ENCODE measurements at places on chromosomes 7 and 10. TPM values are rescaled to one million over a fixed set of nuclear protein-coding genes. Genes with fewer than 3 reads are reported as not detected.

GRCh38 chr7:74032191-74032490 is 4.2 kb downstream of the ELN start:
- DNase-seq: no peak

- DNase-seq: no peak
These were observed 583.5 kb downstream of the SDK1 start for GRCh38 chr7:3884543-3884942.

DNA sequence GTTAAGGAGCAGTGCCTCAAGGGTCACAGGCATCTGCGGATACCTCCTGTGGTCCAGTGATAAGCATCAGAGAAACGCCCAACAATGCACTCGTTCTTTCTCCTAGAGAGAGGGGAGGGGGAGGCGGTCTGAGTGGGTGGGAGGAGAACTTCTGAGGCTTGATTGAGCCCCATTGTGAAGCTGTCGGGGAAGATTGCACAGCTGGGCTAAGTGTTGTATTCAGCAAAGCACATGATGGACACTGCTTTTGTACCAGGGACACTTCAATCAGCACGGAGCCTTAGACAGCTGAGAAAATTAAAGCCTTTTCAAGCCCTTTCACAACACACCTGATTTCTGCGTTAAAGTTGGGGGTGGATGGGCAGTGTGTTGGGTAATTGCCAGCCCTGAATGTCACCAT is 230.3 kb upstream of the GHITM start:
- no peak for DNase-seq

DNA sequence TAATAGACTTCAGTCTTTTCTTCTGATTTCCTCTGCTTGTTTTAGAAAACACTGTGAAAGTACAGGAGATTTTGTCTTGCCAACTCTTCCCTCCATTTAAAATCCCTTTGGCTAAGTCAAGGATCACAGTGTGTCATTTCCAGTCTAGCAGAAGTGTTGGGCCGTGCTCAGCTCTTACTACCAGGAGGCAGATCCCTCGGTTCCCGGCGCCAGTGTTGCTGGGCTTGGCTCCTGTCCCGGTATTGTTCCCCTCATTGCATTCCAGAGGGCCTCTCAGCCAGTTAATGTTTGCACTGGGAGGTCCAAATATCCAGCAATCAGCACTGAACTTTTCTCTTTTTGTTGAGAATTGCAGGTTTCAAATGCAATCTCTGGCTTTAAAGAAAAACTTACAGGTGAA is 612.1 kb upstream of the MGMT start:
- DNase-seq: no peak

DNA sequence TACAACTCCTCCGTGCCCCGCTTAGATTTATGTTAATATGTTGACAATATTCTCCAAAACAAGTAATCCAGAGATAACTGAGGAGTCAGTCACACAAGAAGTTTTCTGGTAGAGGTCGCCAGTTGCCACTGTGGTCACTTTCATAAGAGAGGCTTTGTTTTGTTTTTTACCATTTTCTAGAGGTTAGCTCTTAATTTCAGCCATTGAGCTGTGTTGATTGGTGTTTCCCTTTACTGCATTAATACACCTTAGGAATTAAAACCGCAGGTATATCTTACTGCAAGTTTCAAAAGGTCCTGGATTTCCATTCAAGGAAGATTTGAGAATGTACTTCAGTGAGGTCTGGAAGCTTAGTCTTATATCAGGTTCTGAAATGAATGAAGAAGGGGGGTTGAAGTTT is 3.5 kb downstream of the BMI1 start:
- DNase-seq: no peak

MMD2 gene
- total RNA-seq: not detected

PON1 gene
- not detected for total RNA-seq

DNA sequence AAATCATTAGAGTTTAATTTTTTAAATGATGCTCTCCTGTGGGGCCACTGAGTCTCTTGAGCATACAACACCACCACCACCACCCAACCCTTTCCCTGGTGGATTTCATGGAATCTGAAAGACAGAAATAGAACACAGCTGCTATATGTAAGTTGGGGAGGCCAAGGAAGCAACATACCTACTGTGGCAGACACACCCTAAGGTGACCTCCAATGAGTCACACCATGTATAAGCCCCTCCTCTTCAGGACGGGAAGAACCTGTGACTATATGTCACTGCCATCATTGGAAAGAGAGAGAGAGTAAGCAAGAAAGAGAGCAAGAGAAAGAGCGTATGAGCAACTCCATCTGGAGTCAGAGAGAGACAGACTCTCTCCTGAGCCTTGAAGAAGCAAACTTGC is 172.4 kb upstream of the NFE2L3 start:
- DNase-seq: no peak

- DNase-seq: no peak
These were observed 12.2 kb upstream of the REPIN1 start for GRCh38 chr7:150356265-150356897.

GRCh38 chr10:69802424-69803161 is 887 bp downstream of the COL13A1 start:
- DNase-seq: peak; percentile 17

CLEC2L gene
- not detected for total RNA-seq

HTR5A gene
- not detected for total RNA-seq

DNA sequence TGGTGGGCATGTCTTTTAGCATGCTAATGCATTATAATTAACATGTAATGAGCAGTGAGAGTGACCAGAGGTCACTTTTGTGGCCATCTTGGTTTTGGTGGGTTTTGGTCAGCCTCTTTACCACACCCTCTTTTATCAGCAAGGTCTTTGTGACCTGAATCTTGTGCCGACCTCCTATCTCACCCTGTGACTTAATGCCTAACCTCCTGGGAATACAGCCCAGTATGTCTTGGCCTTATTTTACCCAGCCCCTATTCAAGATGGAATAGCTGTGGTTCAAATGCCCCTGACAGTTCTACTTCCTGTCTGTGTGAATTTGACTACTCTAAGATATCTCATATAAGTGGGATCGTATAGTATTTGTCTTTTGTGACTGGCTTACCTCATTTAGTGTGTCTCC is 85.1 kb downstream of the EEPD1 start:
- DNase-seq: no peak

- peak; percentile 37 for DNase-seq
These were observed 134.4 kb downstream of the ITGA8 start for GRCh38 chr10:15585303-15585715.

DNA sequence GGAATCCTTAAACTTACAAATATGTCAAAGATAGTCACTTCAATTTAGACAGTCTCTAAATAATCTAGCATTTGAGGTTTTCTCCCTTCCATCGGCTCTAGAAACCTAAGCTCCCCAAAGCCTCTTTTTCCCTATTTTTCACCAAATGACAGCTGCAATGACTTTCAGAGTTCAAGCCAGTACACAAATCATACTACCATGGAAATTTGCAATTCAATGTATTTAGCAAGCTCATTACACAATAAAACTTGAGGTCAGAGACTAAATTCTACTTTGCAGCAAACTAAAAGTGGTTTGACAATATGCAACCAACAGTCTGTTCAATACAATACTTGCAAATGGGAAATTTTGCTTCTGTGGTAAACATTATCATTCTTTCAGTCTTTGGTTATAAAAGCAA is 80.3 kb downstream of the SKIDA1 start:
- no peak for DNase-seq

DNA sequence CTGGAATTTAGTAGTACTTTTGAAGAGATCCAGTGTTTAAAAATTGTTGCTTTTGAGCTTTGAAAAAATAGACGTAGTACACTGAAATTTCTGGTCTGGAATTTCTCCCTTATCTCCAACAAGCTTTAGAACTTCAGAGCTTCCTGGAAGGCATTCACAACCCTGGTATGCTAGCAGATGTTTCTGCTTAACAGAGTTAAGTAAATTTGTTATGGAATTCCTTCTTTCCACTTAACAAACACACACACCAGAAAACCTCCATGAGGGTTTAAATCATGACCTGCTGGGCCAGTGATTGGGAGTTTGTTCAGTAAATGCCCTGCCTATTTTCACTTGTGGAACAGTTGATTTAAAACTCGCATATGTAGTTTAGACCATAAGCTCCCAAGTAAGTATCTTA is 13.7 kb downstream of the ASB15 start:
- DNase-seq: no peak

CRYGN gene
- 0.12 TPM for total RNA-seq

DNA sequence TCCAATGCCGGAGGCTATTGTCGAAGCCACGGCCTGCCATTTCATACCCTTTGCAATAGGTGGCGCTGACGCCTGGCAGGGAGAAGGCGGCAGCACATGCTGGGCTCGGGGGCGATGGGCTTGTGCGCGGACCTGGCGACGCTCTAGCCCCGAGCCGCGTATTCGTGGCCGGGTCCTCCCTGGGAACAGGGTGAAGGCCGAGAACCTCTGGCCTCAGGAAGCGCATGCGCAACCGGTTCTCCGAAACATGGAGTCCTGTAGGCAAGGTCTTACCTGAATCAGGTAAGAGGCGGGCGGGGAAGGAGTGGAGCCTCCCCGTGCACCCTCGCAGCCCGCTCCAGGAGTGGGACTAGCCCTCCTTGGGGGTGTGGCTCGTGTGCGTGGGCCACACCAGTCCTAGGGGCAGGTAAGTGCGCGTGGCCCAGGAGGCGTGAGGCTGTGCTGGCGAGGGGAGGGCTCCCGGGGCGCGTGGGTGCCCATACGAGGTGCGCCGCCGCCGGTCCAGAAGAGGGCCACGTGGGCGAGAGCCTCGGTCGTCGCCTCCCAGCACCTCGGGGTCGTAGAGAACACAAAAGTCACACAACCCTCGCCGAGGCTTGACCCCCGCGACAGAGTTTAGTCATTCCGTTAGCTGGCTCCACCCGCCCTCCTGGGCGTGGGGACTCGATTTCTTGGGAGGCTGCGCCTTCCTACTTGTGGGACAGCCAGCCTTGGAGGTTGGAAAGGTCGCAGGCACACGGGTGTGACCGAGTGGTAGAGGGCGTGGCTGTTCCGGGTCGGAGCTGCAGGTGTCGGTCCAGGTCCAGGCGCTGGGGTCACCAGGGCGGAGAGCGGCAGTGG is 5.6 kb upstream of the MEST start:
- DNase-seq: peak; percentile 74

HYAL4 gene
- total RNA-seq: not detected

GRCh38 chr7:76394957-76395356 is 14.5 kb downstream of the SSC4D start:
- DNase-seq: no peak

ANK3 gene
- 1.7 TPM for total RNA-seq

TNPO3 gene
- total RNA-seq: 72.2 TPM

DNA sequence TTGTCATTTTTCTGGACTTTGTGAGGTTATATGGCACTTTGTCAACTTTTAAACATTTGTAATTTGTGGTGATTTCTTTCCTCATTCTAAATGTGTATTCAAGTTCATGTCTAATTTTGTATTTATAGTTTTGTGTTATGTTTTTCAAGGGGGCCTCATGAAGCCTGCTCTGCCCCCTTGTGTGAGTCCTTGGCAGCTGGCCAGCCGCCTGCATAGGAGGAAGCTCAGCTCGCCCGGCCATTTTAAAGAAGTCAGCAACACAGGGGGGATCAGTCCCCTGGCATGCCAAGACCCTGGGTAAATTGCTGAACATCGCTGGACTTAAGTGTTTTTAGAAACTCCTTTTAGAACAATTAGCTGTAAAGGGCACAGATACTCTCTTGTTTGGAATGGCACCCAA is 123.0 kb downstream of the ANLN start:
- DNase-seq: no peak

DNA sequence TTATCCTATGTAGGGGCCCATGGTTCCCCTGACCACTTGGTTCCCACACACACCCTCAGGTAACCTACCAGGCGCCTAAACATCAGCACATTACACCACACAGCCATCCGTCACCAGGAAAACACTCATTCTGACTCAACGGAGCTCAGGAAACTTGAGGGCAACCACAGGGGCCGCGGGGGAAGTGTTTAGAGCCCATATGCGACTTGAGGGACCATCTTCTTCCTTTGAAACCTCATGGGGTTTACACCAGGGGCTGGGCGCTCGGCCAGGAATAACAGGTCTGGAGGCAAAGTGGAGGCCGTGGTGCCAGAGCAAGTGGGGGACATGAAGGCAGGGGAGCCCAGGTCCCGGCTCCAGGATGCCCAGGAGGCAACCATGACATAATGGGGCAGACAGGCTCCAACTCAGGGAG is 1.5 kb downstream of the STX1A start:
- peak; percentile 83 for DNase-seq

DNA sequence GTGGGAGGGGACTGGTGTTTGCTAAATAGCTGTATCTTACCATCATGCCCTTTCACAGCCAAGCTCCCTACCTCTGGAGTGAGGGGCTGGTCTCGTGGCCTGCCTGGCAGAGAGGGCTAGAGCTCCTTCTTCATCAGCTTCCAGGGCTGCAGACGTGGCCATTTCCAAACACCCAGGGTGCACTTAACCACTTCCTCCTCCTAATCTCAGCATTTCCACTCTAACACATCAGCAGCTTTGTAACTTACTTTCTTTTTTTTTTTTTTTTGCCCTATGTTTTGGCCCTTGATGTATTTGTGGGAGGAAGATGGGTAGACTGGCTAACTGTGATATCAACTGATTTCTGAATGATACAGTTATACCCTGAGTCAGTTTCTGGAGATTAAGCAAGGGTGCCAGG is 27.4 kb downstream of the LRRC4 start:
- DNase-seq: no peak

- no peak for DNase-seq
These were observed 640.0 kb downstream of the KCNMA1 start for GRCh38 chr10:76997631-76998030.

GRCh38 chr7:114788706-114789105 is 133.2 kb upstream of the MDFIC start:
- DNase-seq: no peak

DNA sequence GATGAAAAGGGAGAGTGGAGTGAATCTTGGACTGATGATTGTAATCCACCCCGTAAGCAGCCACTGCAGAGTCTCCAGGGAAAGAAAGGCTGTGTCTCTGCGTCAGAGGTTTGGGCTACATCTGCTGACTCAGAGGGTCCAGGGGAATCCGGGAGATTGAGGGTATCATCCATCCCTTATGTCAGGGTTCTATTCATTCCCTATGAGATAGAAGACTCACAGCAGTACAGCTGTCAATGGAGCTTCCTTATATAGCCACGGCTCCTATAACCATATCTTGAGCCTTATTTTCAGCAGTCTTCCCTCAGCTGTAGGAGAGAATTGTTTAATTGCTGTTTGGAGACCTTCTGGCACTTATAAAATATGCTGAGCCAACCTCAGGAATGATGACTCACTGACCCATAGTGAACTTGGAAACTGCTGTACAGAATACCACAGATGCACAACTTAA is 558.2 kb upstream of the PFKP start:
- no peak for DNase-seq

Measured in activated naive CD8-positive, alpha-beta T cell treated with anti-CD3 and anti-CD28 coated beads for 36 hours (primary cell).